ENCODE measurements at places on chromosomes 12 and 14. TPM values are rescaled to one million over a fixed set of nuclear protein-coding genes. Genes with fewer than 3 reads are reported as not detected.

SLC17A8 gene
- not detected for total RNA-seq

CRACR2A gene
- total RNA-seq = 26.1 TPM

KRT73 gene
- not detected for total RNA-seq

LRP1-AS gene
- total RNA-seq = not detected

ADAM21 gene
- not detected for total RNA-seq

FSCB gene
- not detected for total RNA-seq

TAS2R31 gene
- 5.7 TPM for total RNA-seq

RNASE3 gene
- total RNA-seq = not detected

TAS2R42 gene
- not detected for total RNA-seq

GLI1 gene
- 3.9 TPM for total RNA-seq

RBM19 gene
- 89.8 TPM for total RNA-seq

BCL2L14 gene
- total RNA-seq = not detected

TMEM63C gene
- total RNA-seq = 3.2 TPM

CD163 gene
- total RNA-seq = 1.1 TPM

OR10G3 gene
- not detected for total RNA-seq

TGFB3 gene
- 7.0 TPM for total RNA-seq

KRT2 gene
- total RNA-seq = not detected

KRT3 gene
- total RNA-seq = not detected

HOTAIR gene
- not detected for total RNA-seq

A2M gene
- total RNA-seq = not detected

TSHR gene
- total RNA-seq = 0.37 TPM

Data from B cell (primary cell).